ENCODE measurements at places on chromosomes 4 and X. TPM values are rescaled to one million over a fixed set of nuclear protein-coding genes. Genes with fewer than 3 reads are reported as not detected.

The FGF13 gene
- not detected for total RNA-seq

The ZNF711 gene
- total RNA-seq: 0.76 TPM

The TCEAL2 gene
- not detected for total RNA-seq

The HTR2C gene
- not detected for total RNA-seq

The COL25A1 gene
- total RNA-seq: not detected

The MXD4 gene
- total RNA-seq: 20.5 TPM

The CPZ gene
- 0.11 TPM for total RNA-seq

The FHIP1A gene
- 0.06 TPM for total RNA-seq

The PCYT1B gene
- 0.02 TPM for total RNA-seq

The DCAF4L1 gene
- 0.13 TPM for total RNA-seq

The SCRG1 gene
- not detected for total RNA-seq

The ANK2 gene
- total RNA-seq: 0.52 TPM

The GAGE2A gene
- not detected for total RNA-seq

The SMIM10 gene
- not detected for total RNA-seq

The SNCA gene
- 0.29 TPM for total RNA-seq

The NWD2 gene
- total RNA-seq: not detected

The ZNF674 gene
- 2.6 TPM for total RNA-seq

The MAP7D3 gene
- 14.1 TPM for total RNA-seq

The RAB33A gene
- total RNA-seq: 0.11 TPM

The COX7B2 gene
- total RNA-seq: not detected

The FABP2 gene
- total RNA-seq: not detected

The ABRAXAS1 gene
- total RNA-seq: 7.0 TPM

The AFF2 gene
- total RNA-seq: not detected

The BANK1 gene
- 0.80 TPM for total RNA-seq

The SMIM10L2A gene
- total RNA-seq: 0.22 TPM

The IL1RAPL2 gene
- total RNA-seq: not detected

The JADE3 gene
- total RNA-seq: 11.3 TPM

The EFNB1 gene
- total RNA-seq: 8.0 TPM

The NDST3 gene
- total RNA-seq: not detected

The KLHL15 gene
- total RNA-seq: 4.5 TPM

The BMX gene
- not detected for total RNA-seq

The BEX2 gene
- 11.6 TPM for total RNA-seq

The TMSB15C gene
- total RNA-seq: 0.22 TPM

The YY2 gene
- total RNA-seq: 2.1 TPM

The RASSF6 gene
- 0.71 TPM for total RNA-seq

The PABPC1L2B gene
- not detected for total RNA-seq

The ACOT9 gene
- 93.1 TPM for total RNA-seq

The SLC25A31 gene
- not detected for total RNA-seq

The ZNF827 gene
- total RNA-seq: 2.2 TPM

The ZAR1 gene
- not detected for total RNA-seq

The CT47C1 gene
- not detected for total RNA-seq

The FGF16 gene
- not detected for total RNA-seq

The PRKG2 gene
- total RNA-seq: 0.67 TPM

The ETDA gene
- not detected for total RNA-seq

The IL2 gene
- total RNA-seq: not detected

Measured in A549 treated with dexamethasone at 1 μM for 4 hours (cell line).